ENCODE measurements at places on chromosomes 7 and 10. TPM values are rescaled to one million over a fixed set of nuclear protein-coding genes. Genes with fewer than 3 reads are reported as not detected.
A peak's percentile ranks its signal among the peaks of the same experiment; 100 is the strongest.

- no peak overlapping the region for H3K27ac ChIP-seq
- H3K4me3 ChIP-seq = no peak overlapping the region
- H3K36me3 ChIP-seq = no peaks in the 10 kb centered on the region
- no peak for DNase-seq
- H3K4me1 ChIP-seq = no peaks in the 10 kb centered on the region
Measured at GRCh38 chr10:75331081-75331480, 70.5 kb downstream of the ZNF503 start.

DNA sequence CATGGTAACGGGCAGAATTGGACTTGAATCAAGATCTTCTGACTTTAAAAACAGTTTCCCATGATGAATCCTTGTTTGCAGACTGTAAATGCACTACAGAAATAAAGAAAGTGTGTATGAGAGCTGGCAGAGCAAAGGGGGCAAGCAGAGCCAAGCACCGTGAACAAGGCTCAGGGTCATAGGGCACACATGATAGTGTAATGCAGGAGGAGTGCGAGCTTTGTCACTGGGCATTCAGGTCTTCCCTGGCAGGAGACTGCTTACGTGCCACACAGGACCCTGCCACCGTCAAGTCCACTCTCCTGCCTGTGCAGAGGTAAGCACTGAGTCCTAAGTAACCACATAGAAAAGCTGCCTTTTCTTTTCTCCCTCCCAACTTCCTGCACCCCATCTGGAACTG lies 93.1 kb upstream of the NPVF start:
- peaks cover 5% of the 10 kb centered on the region for H3K4me1 ChIP-seq
- no peak overlapping the region for H3K4me3 ChIP-seq
- H3K36me3 ChIP-seq = no peaks in the 10 kb centered on the region
- H3K27ac ChIP-seq = no peak overlapping the region
- H3K27me3 ChIP-seq = peaks cover 5% of the 10 kb centered on the region

Gene CPEB3
- total RNA-seq = 2.4 TPM

Gene PVRIG
- 64.8 TPM for total RNA-seq

DNA sequence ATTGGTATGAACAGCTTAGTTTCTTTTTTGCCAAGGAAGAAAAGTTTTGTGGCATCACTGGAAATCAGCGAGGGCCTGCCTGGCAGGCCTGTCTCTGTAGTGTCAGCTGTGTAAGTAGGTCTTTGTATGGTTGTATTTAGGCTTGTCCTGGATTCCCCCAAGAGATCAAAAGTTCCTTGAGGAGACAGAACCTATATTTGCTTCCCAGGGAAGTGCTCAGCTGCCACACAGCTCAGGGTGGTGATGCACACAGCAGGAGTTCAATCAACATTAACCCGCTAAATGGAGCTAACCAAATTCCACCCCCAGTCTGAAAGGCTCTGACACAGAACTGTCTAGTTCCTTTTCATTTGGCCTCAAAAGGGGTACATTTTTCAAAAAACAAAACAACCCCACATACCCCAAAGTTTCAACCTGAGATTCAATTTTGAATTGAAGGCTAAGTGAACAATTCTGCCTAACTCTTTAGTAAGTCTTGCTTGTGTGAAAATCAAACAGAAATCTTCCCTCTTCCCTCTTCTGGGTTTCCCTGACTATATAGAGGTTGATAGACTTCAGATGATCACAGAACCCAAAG lies 124.4 kb downstream of the CLEC2L start:
- H3K4me3 ChIP-seq = no peak overlapping the region
- no peaks in the 10 kb centered on the region for H3K27me3 ChIP-seq
- no peak for DNase-seq
- H3K4me1 ChIP-seq = peaks cover 49% of the 10 kb centered on the region
- peak overlapping the region; percentile 10 for H3K27ac ChIP-seq
- H3K36me3 ChIP-seq = no peaks in the 10 kb centered on the region

Gene CPA2
- not detected for total RNA-seq

DNA sequence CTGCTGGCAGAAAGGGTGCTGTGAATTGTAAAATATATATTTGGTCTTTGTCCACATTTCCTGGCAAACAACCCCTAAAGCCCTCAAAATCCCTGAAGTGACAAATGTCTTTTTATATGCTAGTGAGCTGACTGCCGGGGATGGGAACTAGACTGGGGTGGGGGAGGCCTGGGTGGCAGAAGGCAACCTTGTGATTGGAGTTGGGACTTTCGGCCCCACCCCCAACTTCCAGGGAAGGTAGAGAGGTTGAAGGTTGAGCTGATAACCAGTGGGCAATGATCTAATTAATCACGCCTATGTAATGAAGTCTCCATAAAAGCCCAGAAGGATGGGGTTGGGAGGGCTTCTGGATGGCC lies 2.7 kb downstream of the EPHA1 start:
- H3K36me3 ChIP-seq = peaks cover 4% of the 10 kb centered on the region
- no peak overlapping the region for H3K4me3 ChIP-seq
- peaks cover 2% of the 10 kb centered on the region for H3K27me3 ChIP-seq
- peaks cover 53% of the 10 kb centered on the region for H3K4me1 ChIP-seq

All from activated CD8-positive, alpha-beta T cell treated with anti-CD3 and anti-CD28 coated beads, Interleukin-2, amount 10 ng/mL, durations not matched to agents 7 days and 5 days (primary cell).